GM13976 (cell line): ENCODE measurements at places on chromosomes 5 and 9.
A peak's percentile ranks its signal among the peaks of the same experiment; 100 is the strongest.

DNA sequence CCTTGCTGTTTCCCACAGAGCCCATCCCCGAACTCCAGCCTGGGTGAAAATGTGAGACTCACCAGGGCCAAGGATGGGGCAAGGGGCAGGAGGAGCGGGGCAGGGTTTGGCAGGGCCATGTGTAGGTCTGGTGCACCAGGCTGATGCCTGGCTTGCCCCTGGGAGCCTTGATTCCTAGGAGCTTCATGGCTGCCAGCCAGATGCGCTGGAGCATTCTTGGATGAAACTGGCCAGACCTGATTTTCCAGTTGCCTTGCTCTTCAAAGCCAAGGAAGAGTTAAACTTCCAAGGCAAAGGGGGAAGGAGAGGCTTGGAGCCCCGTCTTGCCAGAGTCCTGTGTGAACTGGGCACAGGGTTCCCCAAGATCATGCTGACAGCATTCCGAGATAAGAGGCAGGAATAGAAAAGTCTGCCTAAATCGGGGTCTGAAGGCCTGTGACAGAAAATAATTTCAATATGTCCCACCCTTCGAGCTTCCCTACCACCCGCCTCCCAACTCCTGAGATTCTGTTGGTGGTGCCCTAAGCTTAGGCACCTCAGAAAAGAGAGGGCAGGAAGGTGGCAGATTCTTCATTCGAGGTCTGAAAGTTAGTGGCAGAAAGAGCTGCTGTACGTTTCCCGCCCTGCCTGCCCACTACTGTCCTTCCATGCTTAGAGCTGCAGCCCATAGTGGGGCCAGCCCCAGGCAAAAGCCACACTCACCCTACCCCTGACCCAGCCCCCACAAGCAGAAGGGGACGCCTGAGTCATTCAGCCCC, 20.4 kb downstream of the FAT2 start:
- no peak for DNase-seq

- DNase-seq, result no peak
These were observed 33.7 kb downstream of the LEAP2 start for GRCh38 chr5:132907161-132907560.

DNA sequence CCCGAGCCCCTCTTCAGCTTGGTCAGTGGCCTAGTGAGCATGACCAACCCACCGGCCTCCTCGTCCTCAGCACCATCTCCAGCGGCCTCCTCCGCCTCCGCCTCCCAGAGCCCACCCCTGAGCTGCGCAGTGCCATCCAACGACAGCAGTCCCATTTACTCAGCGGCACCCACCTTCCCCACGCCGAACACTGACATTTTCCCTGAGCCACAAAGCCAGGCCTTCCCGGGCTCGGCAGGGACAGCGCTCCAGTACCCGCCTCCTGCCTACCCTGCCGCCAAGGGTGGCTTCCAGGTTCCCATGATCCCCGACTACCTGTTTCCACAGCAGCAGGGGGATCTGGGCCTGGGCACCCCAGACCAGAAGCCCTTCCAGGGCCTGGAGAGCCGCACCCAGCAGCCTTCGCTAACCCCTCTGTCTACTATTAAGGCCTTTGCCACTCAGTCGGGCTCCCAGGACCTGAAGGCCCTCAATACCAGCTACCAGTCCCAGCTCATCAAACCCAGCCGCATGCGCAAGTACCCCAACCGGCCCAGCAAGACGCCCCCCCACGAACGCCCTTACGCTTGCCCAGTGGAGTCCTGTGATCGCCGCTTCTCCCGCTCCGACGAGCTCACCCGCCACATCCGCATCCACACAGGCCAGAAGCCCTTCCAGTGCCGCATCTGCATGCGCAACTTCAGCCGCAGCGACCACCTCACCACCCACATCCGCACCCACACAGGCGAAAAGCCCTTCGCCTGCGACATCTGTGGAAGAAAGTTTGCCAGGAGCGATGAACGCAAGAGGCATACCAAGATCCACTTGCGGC, 1.8 kb downstream of the EGR1 start:
- no peak for DNase-seq

GRCh38 chr5:55857247-55857640, 6.1 kb downstream of the IL31RA start:
- DNase-seq, result no peak

DNA sequence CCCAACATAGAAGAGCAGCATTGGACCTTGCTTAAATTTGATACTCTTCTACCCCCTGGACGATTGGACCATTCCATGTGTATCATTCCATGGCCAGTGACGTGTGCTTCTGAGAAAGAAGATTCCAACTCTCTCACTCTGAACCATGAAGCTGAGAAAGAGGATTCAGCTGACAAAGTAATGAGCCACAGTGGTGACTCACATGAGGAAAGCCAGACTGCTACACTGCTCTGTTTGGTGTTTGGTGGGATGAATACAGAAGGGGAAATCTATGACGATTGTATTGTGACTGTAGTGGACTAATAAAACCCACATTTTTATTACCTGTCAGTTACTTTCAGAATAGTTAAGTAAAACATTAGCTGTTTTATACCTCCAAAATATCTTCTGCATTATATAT, 7.5 kb downstream of the HSPA5 start:
- no peak for DNase-seq

GRCh38 chr5:151014680-151015343, 5.6 kb upstream of the GPX3 start:
- DNase-seq, result no peak

DNA sequence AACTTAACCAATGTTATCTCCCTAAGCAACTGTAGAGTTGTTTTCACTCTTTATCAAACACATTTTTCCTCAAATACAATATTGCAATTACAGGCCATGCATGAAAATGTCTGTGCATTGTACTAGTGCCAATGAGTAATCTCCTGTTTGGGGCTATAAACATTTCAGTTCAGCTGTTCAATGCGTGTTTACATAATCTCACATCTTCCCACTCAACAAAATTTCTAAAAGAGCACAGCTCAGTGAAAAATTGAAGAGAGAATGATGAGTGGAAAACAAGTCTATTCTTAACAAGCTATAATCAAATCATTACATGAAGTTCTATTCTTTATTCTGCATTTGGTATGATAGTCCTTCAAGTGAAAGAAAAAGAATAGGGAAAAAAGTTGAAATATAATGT, 780.5 kb upstream of the CDH9 start:
- DNase-seq, result no peak

- DNase-seq, result no peak
These were observed 480.6 kb downstream of the NR2F1-AS1 start for GRCh38 chr5:93100428-93100827.

DNA sequence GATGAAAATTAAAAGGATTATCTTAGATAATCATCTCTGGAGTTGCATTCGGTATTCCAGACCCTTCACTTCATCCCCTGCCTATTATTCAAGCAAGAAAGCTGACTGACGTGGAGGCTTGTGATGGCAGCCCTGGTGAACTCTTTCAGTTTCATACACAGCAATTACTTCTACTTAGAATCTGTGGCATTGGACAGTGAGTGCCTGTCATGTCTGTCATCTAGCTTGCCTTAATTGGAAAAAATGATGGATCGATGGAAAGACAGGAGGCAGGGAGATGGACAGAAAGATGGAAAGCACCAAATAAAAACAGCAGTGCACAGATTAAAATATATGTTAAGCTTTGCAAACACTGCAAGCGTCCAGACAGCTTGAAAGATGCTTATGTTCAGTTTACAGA, 1371.0 kb upstream of the CDH6 start:
- no peak for DNase-seq

DNA sequence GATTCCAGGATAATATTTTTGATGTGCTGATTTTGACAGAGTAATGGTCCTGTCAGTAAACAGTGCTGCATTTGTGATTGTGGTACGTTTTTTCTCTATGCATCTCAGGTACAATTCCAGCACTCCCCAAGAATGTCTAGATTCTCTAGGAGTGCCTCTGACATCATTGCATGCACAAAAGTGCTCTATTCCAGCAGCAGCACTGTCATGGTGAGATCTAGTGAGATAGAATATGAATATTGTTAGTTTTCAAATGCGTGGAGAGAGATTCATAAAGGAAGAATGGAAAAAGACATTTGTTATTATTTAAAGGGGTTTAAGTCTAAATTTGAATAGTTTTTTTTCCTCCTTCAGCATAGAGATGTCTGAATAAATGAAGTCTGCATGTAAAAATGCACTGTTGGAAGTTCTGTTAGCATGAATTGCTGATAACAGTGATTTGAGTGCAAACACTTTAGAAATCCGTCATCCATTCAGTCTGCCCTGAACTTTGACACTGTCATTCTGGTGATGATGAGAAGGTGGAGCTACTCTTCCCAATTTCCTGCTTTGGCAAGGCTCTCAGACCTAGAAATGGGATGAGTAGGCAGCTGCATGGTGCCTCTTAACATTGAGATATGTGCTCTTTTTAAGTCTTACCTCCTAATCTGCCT, 84.6 kb downstream of the GAPVD1 start:
- no peak for DNase-seq

DNA sequence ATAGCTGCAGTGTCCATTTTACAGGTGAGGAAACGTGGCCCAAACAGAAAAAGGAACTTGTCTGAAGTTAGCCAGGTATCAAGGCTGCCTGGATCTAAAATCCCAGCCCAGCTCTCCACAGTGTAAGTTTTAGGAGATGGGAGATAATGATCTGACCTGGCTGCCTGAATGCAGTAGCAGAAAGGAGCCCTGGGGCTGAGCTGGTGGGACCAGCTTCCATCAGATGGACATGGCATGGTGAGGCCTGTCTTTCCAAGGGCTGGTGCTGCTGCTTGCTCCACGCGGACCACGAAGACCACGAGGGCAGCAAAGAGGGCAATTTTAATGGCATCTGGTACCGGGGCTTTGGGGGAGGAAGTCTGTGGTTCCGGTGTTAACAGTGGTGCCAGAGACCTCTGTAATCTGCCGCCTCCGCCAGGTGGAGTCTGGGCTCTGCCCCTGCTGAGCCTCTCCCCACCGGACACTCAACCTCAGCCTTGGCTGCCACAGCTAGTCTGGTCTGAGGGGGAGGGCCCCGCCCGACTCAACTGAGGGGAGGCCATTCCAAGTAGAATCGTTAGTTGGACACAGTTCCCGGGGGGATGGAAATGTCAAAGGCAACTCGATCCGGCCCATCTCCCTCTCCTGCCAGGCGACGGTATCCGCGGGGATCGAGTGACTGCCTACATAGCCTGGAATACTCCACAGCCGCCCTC, 650 bp downstream of the MYORG start:
- DNase-seq, result peak; percentile 62

DNA sequence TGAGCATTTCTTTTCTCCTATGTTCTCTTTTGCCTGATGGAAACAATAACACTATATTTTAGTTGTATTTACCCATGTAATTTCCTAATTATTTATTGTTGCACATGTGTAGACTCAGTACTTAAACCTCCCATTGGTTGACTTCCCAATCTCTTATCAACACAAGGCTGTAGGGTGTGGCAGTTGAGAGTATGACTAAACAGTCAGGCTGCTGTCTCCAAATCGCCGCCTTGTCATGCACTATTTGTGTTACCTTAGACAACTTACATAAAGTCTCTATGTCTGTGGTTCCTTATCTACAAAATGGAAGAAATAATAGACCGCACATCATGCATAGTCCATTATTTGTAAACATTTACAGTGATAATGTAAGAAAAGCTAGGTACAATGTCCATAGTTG, 68.9 kb upstream of the EFNA5 start:
- no peak for DNase-seq

DNA sequence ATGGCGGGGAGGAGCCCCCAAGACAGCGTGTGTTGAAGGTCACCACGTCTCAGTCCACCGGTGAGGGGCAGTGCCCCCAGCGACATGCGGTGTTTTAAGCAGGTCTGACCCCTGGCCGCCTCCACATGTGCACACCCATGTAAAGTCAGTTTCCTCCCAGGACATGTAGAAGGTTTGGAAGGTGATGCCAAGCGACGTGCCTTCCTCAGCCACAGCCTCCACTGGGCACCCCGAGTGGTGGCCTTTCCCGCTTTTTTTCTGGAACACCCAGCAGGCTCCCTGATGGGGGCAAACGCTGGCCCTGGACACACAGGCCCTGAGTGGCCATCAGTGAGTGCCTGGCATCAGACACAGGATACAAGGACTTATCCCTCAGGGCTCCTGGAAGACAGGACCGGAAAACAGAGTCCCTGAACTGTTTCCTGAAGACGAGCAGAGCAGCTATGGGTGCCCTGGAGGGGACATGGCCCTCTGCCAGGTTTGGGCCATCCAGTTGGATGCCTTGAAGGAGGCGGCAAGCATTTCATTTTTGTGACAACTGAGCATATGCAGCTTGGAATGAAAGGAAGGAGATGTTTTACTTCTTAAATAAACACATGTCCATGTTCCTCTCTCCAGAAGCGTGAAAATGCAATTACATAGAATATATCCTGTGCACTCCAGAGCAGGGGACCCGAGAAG, 275.8 kb upstream of the IRX2 start:
- no peak for DNase-seq

GRCh38 chr9:68912561-68912960, 101.4 kb downstream of the PRKACG start:
- no peak for DNase-seq

- DNase-seq, result no peak
These were observed 1.1 kb upstream of the ORM1 start for GRCh38 chr9:114321759-114322158.

GRCh38 chr5:179558932-179559283, 8.6 kb downstream of the RUFY1 start:
- DNase-seq, result no peak

DNA sequence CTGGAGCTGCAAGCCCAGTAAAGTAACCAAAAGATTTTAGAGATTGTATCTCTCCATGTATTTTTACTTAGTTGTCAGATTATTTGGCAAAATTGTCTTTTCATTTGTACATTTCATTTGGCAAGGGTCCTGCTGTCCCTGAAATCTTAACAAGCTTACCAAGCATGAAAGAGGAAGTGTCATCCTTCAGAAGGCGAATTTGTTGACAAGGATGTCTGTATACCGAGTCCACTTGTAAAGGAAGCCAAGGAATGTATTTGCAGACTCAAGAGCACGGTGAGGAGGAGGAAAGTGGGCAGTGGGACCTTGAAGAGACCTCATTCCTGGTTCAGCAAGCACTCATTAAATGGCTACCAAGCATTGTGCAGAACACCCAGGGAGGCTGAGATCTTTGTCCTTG, 7.5 kb upstream of the OTULINL start:
- no peak for DNase-seq

GRCh38 chr5:76125888-76126287, 42.7 kb downstream of the SV2C start:
- DNase-seq, result no peak

DNA sequence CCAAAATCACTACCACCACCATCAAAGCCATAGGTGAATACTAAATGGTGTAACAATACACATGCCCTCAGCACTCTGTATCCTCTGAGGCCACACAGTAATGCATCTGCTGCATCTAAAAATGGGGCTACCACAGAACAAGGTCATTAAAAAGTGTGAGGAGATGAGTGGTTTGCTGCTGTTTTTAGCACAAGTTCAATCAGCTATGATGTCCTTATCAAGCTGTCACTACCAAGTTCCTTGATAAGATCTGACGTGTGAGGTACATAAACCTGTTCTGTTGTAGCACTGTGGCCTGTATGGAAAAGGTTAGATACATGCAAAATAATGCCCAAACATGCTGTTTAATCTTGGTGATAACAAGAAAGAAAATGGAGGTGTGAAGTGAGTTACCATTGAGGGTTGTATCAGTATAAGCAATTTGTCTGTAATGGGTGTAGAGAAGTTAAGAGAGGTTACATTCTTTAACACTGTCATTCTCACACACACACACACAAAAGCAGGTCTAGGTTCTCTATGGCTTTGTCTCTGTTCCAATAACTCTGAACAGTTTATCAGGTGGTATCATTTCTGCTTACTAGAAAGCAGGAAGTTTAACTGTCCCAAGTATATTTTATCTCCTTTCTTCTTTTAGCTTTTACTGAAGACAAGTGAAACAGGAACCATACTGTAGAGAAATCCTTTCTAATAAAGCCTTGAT, 252.9 kb downstream of the CWC27 start:
- no peak for DNase-seq
